ENCODE measurements at places on chromosomes 12 and 14.

- no peak overlapping the region for H3K4me3 ChIP-seq
- H3K4me1 ChIP-seq: peaks cover 8% of the 10 kb centered on the region
- DNase-seq: no peak
- no peaks in the 10 kb centered on the region for H3K27me3 ChIP-seq
- H3K27ac ChIP-seq: no peak overlapping the region
Observed at GRCh38 chr12:11771356-11771755, 121.9 kb downstream of the ETV6 start.

DNA sequence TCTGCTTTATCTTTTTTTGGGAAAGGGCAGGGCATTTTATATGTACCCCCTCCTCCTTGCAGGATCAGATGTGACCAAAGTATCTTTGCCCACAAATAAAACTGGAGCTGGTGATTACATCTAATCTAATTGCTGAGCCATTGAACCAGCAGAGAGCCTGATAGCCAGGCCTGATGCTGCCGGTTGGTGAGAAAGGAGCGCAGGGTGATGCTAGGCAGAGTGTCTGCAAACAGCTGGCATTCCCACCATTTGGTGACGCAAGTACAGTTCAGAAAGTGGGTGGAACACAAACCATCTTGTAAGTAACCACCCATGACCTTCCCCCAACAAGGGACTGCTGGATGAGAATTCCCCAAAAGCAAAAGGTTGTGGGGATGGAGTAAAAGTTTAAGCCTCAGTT, 12.7 kb downstream of the DPPA3 start:
- H3K36me3 ChIP-seq: no peaks in the 10 kb centered on the region
- no peaks in the 10 kb centered on the region for H3K27me3 ChIP-seq
- H3K4me3 ChIP-seq: no peak overlapping the region

DNA sequence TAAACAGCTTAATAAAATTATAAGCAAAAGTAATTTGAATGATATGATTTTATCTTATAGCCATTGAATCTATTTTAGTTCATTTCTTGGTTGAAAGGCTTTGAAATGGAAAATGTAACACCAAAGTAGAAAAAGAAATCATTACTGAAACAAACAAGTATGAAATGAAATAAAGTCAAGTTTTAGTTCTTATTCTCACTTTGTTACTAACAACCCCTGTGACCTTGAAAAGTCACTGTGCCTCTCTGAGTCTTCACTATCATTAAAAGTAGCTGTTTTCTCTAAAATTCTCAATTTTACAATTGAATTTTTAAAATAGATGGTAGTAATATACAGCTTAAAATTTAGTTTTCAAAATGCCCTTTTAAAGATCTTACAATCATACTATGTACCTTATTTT, 32.4 kb upstream of the SLC17A8 start:
- no peak overlapping the region for H3K4me3 ChIP-seq
- H3K27ac ChIP-seq: no peak overlapping the region
- no peaks in the 10 kb centered on the region for H3K4me1 ChIP-seq
- H3K36me3 ChIP-seq: peaks cover 85% of the 10 kb centered on the region
- H3K27me3 ChIP-seq: no peaks in the 10 kb centered on the region

GRCh38 chr12:71183018-71183417, 25.2 kb upstream of the TSPAN8 start:
- no peak overlapping the region for H3K27ac ChIP-seq
- no peaks in the 10 kb centered on the region for H3K27me3 ChIP-seq
- H3K36me3 ChIP-seq: no peaks in the 10 kb centered on the region
- no peaks in the 10 kb centered on the region for H3K4me1 ChIP-seq
- DNase-seq: no peak

DNA sequence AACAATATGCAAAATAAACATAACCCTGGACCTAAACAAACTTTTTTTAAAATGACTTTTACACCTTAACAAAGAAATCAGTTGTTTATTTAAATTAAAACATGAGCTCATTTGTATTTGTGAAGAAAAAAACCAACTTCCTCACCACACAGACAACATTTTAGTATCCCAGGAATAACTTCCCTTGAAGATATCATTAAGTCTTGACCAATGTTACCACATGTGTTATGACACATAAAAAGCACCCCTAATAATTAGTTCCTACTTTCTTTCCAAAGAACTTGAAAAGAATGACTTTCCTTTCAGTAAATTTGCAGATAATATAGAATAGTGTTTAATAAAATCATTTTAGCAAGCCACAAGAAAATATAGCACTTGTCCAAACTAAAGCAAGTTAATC, 42.4 kb downstream of the DUSP16 start:
- H3K36me3 ChIP-seq: no peaks in the 10 kb centered on the region
- H3K4me3 ChIP-seq: peak overlapping the region; percentile 36
- H3K4me1 ChIP-seq: peaks cover 34% of the 10 kb centered on the region
- H3K27me3 ChIP-seq: no peaks in the 10 kb centered on the region
- no peak for DNase-seq
- H3K27ac ChIP-seq: no peak overlapping the region

GRCh38 chr14:57182760-57183503, 85.8 kb downstream of the EXOC5 start:
- no peak overlapping the region for H3K27ac ChIP-seq
- no peak overlapping the region for H3K4me3 ChIP-seq
- peaks cover 2% of the 10 kb centered on the region for H3K4me1 ChIP-seq

DNA sequence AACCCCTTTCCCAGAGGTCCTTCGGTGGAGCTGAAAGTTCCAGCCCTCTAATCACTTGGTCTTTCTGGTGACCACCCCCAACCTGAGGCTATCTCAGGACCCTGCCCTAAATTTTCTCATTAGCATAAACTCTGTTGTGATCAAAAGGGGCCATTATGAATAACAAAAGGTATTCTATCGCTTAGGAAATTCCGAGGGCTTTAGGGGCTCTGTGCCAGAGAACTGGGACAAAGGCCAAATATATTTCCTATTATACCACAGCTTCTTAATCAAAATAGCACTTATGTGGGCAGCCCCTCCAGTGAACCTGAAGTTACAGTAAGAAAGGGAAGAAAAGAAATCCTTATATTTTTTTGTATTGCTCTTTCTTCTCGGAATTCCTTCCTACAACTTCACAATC, 125.3 kb upstream of the NPAS3 start:
- H3K4me1 ChIP-seq: peaks cover 12% of the 10 kb centered on the region
- no peak overlapping the region for H3K4me3 ChIP-seq
- H3K27ac ChIP-seq: no peak overlapping the region
- H3K27me3 ChIP-seq: no peaks in the 10 kb centered on the region
- H3K36me3 ChIP-seq: no peaks in the 10 kb centered on the region

DNA sequence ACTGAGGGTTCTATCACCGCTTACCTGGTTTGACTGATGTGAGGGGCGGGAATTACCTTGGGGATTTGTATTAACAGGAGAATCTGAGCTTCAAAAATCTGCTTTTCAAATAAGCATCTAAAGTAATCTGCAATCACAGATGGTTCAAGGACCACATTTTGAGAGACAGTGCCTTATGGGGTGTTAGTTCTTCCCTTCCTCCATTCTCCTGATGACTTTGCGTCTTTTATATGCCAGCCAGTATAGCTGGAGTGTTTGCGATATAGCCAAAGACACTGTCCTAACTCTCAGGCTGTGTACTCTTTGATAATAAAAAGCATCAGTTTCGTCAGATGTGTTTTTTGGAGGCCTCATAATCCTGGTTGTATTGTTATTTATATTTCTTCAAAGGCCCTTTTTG, 39.5 kb downstream of the PPHLN1 start:
- DNase-seq: no peak
- no peaks in the 10 kb centered on the region for H3K4me1 ChIP-seq
- no peak overlapping the region for H3K27ac ChIP-seq
- no peak overlapping the region for H3K4me3 ChIP-seq

- H3K4me3 ChIP-seq: no peak overlapping the region
- no peak for DNase-seq
- H3K27me3 ChIP-seq: no peaks in the 10 kb centered on the region
- H3K36me3 ChIP-seq: no peaks in the 10 kb centered on the region
- no peak overlapping the region for H3K27ac ChIP-seq
Observed at GRCh38 chr14:44448951-44449358, 58.1 kb downstream of the FSCB start.

GRCh38 chr14:101761032-101761880, at the start of gene PPP2R5C:
PPP2R5C (plus strand) TSS chr14:101761709; CDS start chr14:101761894, 185 bp downstream.
- H3K27ac ChIP-seq: peak within 1 kb of the TSS; percentile 95
- peaks cover 15% of the 10 kb centered on the region for H3K36me3 ChIP-seq
- no peaks in the 10 kb centered on the region for H3K27me3 ChIP-seq
- H3K4me3 ChIP-seq: peak within 1 kb of the TSS; percentile 100

DNA sequence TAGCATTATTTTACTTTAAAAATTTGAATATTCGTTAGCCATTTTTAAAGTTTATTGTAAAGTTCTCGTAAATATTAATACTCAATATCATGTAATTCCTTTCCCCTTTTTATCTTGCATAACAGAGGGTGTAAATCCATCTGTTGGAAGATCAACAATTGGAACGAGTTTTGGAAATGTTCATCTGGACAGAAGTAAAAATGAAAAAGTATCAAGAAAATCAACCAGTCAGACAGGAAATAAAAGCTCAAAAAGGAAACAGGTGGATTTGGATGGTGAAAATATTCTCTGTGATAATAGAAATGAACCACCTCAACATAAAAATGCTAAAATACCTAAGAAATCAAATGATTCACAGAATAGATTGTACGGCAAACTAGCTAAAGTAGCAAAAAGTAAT, 1.8 kb downstream of the PMCH start:
- no peaks in the 10 kb centered on the region for H3K27me3 ChIP-seq
- no peak for DNase-seq
- no peak overlapping the region for H3K4me3 ChIP-seq

DNA sequence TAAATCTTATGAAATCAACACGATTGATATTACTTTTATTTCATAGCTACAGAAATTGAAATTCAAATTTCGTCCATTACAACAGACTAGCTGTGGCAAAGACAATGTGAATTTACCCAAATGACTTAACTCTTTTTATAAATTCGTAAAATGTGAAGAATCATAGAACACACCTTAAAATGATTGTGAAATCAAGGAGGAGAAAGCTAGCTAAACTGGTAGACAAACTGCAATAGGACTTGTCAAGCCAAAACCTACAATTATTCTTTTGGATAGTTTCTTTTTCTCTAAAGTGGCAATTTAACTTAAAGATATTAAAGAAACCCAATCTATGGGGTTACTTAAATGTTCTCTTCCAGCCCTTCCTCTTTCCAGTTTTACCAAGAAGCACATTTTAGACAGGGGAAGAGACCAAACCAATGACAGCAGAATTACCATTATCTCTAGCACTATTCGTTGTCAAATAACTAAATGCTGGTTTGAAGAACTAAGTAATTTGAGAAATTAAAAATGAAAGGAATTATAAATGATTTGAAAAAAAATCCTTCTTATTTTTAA, 807 bp upstream of the SLC16A7 start:
- H3K36me3 ChIP-seq: no peaks in the 10 kb centered on the region
- no peaks in the 10 kb centered on the region for H3K27me3 ChIP-seq
- no peak overlapping the region for H3K27ac ChIP-seq
- H3K4me1 ChIP-seq: peaks cover 5% of the 10 kb centered on the region
- H3K4me3 ChIP-seq: no peak overlapping the region
- no peak for DNase-seq
